ENCODE measurements at places on chromosomes 7 and 10. TPM values are rescaled to one million over a fixed set of nuclear protein-coding genes. Genes with fewer than 3 reads are reported as not detected.
A peak's percentile ranks its signal among the peaks of the same experiment; 100 is the strongest.

GRCh38 chr7:19020062-19020461 is 97.4 kb downstream of the TWIST1 start:
- DNase-seq: no peak

GRCh38 chr10:35422228-35422627 is 85.9 kb downstream of the CCNY start:
- DNase-seq: no peak

- DNase-seq: no peak
Observed at GRCh38 chr10:126203746-126204145, 184.5 kb downstream of the ADAM12 start.

GRCh38 chr7:91266689-91267090 is 2.5 kb downstream of the FZD1 start:
- DNase-seq: no peak

DNA sequence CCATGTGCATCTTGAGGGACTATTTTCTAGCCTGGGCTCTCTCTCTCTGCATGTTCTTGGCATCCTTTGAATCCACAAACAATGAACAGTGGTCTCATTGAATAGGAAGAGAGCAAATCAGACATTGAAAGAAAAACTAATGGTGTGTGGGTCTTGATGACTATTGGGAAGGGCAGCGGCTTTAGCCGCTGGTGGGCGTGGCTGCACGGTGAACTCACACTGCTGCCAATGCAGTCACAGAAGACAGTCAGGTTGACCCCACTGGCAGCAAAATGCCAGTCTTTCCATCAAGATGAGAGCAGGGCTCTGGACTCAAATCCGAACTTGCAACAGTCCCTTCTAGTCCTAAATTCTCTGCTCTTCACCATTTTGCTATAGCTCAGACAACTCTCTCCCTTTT is 91.0 kb downstream of the ADARB2 start:
- DNase-seq: no peak

- no peak for DNase-seq
Observed at GRCh38 chr10:79142064-79142491, 73.3 kb downstream of the ZMIZ1 start.

DNA sequence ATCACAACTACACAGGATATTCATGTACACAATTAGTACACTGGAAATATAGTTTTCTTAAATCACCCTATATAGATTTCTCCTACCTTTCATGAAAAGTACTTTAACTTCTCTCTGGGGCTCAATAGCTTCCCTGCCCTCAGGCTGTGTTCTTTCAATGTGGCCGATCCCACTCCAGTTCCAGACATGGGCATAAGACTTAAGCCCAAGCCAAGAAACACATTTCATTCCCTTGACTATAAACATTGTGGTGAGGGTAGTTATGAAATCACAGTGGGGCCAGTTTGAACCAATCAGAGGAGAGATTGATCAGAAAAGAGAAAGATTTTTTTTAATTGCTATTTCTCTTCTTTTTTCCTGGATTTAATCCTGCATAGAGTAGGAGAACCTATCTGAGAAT is 904.6 kb upstream of the SORCS1 start:
- no peak for DNase-seq

DNA sequence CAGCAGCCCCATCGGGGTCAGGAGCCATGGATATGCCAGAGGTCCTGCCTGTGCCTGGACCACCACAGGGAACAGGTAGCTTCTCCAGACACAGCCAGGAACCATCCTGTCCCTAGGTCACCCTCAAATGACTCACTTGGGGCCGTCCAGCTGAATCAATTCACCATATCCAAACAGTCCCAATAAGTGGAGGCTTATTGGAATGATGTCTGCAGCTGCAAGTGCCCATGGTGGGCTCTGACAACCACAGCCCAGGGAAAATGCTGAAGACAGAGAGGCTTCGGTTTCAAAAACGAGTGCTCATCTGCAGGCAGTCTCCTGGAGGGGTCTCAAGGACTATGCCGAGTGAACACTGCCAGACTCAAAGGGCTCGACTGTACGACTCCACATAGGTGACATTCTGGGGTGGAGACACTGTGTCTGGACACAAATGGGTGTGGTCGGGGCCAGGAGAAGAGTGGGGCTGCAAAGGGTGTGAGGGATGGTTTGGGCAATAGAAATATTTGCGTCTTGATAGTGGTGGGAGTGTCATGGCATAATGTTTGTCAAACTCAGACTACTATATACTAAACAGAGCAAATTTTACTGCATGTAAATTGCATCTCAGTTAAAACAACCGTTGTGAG is 204.8 kb downstream of the TNS3 start:
- DNase-seq: no peak

DNA sequence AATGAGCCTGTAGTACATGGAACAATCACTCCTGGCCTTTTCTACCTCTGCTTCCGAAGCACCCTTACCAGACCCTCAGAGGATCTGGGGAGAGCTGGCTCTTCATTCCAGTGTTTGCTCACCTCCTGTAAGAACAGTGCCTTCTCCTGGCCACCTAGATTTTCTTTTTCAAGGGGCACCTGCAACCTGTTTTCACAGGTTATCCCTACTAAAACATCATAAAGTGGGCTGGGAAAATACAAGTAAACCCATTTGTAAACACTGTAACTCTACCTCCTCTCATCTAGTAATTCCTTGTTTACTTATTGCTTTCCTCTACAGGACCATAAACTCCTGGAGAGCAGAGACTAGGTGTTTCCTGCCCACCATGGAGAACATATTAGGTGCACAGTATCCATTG is 1.1 kb downstream of the PIK3AP1 start:
- DNase-seq: no peak

GRCh38 chr10:71848325-71849275 is 2.5 kb downstream of the PSAP start:
- DNase-seq: no peak

GRCh38 chr10:61708846-61709245 is 46.1 kb downstream of the CABCOCO1 start:
- no peak for DNase-seq

GRCh38 chr10:43866712-43867111 is 218.0 kb upstream of the ZNF32 start:
- DNase-seq: no peak

DNA sequence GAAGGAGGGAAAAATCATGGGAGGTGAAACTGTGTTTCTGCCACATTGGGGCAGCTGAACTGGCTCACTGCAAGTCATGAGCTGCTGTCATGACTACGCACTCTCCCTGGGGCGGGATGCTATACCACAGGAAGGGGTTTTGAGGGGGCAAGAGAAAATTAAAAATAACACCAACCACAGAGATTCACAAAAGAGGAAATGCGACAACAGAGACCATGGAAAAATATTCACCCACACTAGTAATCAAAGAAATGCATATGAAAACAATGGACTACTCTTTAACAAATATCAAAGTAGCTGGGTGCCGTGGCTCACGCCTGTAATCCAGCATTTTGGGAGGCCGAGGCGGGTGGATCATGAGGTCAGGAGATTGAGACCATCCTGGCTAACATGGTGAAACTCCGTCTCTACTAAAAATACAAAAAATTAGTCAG is 65.2 kb upstream of the TM9SF3 start:
- DNase-seq: no peak

DNA sequence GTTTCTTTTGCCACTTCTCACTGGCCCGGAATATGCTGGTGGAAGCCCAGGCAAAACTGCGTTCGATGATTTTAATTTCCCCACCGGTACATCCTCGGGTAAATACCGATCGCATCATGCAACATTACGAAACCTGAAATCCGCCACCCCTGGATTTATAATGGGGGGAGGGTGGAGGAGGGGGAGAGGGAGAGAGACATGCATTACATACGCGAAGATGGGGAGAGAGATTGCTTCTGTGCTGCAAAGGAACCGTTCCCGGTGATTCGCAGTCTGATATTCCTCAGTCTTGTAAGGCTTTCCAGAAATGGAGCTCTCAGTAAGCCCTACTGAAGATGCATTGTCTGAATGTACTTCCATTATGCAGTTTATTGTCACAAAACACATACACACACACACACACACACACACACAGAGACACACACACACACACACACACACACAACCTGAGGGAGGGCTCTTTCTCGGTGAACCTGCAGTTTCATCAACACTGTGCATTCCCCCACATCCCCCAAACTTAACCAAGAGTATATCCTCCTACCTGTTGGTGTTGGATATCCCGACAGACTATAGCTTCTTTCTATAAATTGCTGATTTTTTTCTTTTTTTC is 741 bp downstream of the GPR85 start:
- no peak for DNase-seq

DNA sequence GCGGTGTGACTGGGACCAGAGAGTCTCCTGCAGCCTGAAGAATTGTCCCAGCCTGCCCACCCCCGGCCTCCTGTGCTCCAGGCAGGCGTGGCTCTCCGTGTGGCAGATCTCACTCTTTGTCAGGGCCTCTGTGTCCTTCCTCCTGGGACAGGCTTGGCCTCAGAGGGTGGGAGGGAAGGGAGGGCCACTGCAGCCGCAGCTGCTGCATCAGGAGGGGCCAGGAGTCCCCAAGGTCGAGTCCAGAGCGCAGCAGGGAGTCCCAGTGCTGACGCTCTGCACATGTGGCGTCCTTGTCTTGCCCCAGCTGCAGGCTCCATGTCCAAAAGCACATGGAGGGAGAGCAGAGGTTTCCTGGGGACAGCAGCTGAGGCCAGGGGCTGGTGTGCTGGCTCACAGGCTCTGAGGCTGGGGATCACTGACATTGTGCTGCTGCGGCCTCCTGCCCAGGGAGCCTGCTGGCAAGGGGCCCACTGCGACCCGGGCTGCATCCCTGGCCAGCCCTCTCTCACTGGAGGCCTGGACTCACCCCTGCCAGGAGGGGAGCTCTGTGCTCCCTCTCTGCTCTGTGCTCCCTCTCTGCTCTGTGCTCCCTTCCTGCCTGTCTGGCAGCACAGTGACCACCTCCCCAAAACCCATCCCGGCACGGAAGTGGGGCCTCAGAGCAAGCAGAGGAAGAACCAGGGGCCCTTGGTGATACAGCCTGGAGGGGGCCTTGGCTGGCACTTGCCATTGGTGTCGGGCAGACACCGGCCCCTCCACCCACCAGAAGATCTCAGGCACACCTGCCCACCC is 114.6 kb upstream of the RET start:
- no peak for DNase-seq

- DNase-seq: peak; percentile 79
Observed at GRCh38 chr7:106418094-106418493, 133.3 kb upstream of the NAMPT start.

GRCh38 chr7:30707391-30708357 is 25.4 kb upstream of the CRHR2 start:
- DNase-seq: no peak

GRCh38 chr7:135978624-135979023 is 1.5 kb upstream of the MTPN start:
- no peak for DNase-seq

GRCh38 chr7:147858421-147858820 is 732.1 kb upstream of the C7orf33 start:
- no peak for DNase-seq

DNA sequence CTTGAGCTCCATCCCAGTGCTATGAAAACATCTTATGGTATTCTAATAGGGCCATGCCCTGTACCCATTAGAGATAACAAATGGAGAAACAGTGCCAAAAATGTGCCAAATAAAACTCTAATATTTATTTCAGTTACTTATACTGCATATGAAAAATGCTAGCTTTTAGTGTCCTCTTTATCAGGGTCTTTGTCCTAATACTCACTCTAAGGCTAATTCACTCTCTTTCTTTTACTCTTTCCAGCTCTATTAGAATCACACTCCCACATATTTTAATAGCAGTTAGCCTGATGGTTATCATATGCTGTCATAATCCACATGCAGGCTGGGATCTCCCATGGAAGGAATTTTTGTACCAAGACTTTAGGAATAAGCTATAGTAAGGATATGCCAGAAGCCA is 408.4 kb downstream of the ETV1 start:
- no peak for DNase-seq

DNA sequence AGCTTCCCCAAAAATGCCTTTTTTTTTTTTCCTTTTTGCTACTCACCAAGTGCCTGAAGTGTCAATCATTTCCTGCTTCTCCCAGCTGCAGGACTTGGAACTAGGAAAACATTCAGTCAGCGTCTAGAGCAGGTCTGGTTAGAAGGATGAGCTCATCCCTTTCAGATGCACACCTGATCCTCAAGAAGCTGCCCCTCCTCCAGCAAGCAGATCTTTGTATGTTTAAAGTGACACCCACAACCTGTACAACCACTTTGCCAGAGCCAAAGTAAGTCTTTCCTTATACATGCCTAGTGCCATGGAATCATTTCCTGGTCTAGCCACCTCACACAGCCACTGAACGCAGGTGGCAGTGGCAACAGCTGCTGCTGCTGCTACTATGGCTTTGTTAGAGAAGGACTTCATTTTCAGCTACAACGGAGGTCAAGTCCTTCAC is 10.4 kb upstream of the USP54 start:
- no peak for DNase-seq

GRCh38 chr7:129144834-129145668 is 544 bp downstream of the TSPAN33 start:
- no peak for DNase-seq

DNA sequence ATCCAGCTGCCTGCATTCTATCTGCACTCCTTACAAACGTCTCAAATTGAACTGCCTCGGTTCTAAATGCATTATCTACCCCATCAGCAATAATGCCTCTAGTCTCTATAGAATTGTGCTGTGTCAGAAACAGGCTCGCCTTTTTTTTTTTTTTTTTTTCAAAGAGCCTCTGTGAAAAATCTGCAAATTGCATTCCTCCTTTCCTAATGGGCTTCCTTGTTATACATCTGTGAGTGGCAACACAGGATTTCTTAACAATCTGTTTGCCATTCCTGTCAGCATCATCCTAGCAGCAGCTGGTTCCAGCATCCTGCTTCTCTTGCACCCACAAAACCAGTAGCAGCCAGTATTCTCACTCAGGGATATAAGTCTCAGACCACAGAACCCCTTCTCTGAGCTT is 413.5 kb upstream of the SEMA3D start:
- DNase-seq: no peak

MMRN2 gene
- total RNA-seq: 0.37 TPM

PDLIM1 gene
- 21.0 TPM for total RNA-seq

WASHC2A gene
- total RNA-seq: 34.6 TPM

CNTNAP2 gene
- 0.15 TPM for total RNA-seq

WNT16 gene
- total RNA-seq: not detected

PLEKHS1 gene
- total RNA-seq: not detected
